Activated naive CD8-positive, alpha-beta T cell treated with anti-CD3 and anti-CD28 coated beads, Interleukin-2, amount 10 ng/mL, durations not matched to agents 7 days and 5 days (primary cell): ENCODE measurements at places on chromosomes 5 and 9. TPM values are rescaled to one million over a fixed set of nuclear protein-coding genes. Genes with fewer than 3 reads are reported as not detected.

The GNE gene
- 16.3 TPM for total RNA-seq

GRCh38 chr5:72328172-72328571 is 8.0 kb downstream of the PTCD2 start:
- no peaks in the 10 kb centered on the region for H3K27me3 ChIP-seq
- peaks cover 34% of the 10 kb centered on the region for H3K36me3 ChIP-seq
- peaks cover 4% of the 10 kb centered on the region for H3K4me1 ChIP-seq
- no peak for DNase-seq
- H3K27ac ChIP-seq = no peak overlapping the region

GRCh38 chr5:157266286-157267007 is 524 bp downstream of the CYFIP2 start:
- H3K27me3 ChIP-seq = no peaks in the 10 kb centered on the region
- H3K4me1 ChIP-seq = peaks cover 67% of the 10 kb centered on the region
- peak overlapping the region; percentile 84 for H3K27ac ChIP-seq
- H3K4me3 ChIP-seq = peak overlapping the region; percentile 93
- H3K36me3 ChIP-seq = peaks cover 35% of the 10 kb centered on the region
- DNase-seq = no peak

The FSTL4 gene
- total RNA-seq = 0.83 TPM

GRCh38 chr5:82901281-82901888 is 175.8 kb downstream of the TMEM167A start:
- no peak overlapping the region for H3K4me3 ChIP-seq
- H3K36me3 ChIP-seq = peaks cover 2% of the 10 kb centered on the region
- H3K27ac ChIP-seq = no peak overlapping the region
- no peak for DNase-seq
- no peaks in the 10 kb centered on the region for H3K4me1 ChIP-seq

The IFNB1 gene
- 0.61 TPM for total RNA-seq

The OTP gene
- not detected for total RNA-seq

GRCh38 chr9:136769710-136770191 is 5.4 kb upstream of the LCN15 start:
- DNase-seq = peak; percentile 68
- H3K27ac ChIP-seq = no peak overlapping the region
- peaks cover 15% of the 10 kb centered on the region for H3K27me3 ChIP-seq
- peaks cover 14% of the 10 kb centered on the region for H3K4me1 ChIP-seq
- peaks cover 2% of the 10 kb centered on the region for H3K36me3 ChIP-seq

GRCh38 chr5:157476702-157477408 is 16.8 kb downstream of the NIPAL4 start:
- H3K36me3 ChIP-seq = peaks cover 21% of the 10 kb centered on the region
- no peak for DNase-seq
- H3K27ac ChIP-seq = no peak overlapping the region
- H3K4me3 ChIP-seq = no peak overlapping the region
- H3K27me3 ChIP-seq = no peaks in the 10 kb centered on the region
- H3K4me1 ChIP-seq = peaks cover 29% of the 10 kb centered on the region

GRCh38 chr5:142314109-142314508 is 10.7 kb downstream of the SPRY4 start:
- peaks cover 19% of the 10 kb centered on the region for H3K4me1 ChIP-seq
- peaks cover 2% of the 10 kb centered on the region for H3K36me3 ChIP-seq
- no peak for DNase-seq
- no peak overlapping the region for H3K4me3 ChIP-seq

The PRDM9 gene
- total RNA-seq = not detected

The TAS2R1 gene
- not detected for total RNA-seq

- H3K27me3 ChIP-seq = no peaks in the 10 kb centered on the region
- H3K4me3 ChIP-seq = no peak overlapping the region
- peaks cover 2% of the 10 kb centered on the region for H3K4me1 ChIP-seq
- no peak for DNase-seq
These were observed 28.2 kb downstream of the DCAF12 start for GRCh38 chr9:34098307-34098706.

GRCh38 chr5:122263352-122264030 is 48.5 kb upstream of the SNCAIP start:
- no peak overlapping the region for H3K4me3 ChIP-seq
- H3K27ac ChIP-seq = no peak overlapping the region
- no peak for DNase-seq
- no peaks in the 10 kb centered on the region for H3K36me3 ChIP-seq
- no peaks in the 10 kb centered on the region for H3K4me1 ChIP-seq
- peaks cover 2% of the 10 kb centered on the region for H3K27me3 ChIP-seq

The NR4A3 gene
- total RNA-seq = 1.2 TPM

- H3K4me3 ChIP-seq = no peak overlapping the region
- no peaks in the 10 kb centered on the region for H3K36me3 ChIP-seq
- no peak overlapping the region for H3K27ac ChIP-seq
- DNase-seq = no peak
- no peaks in the 10 kb centered on the region for H3K4me1 ChIP-seq
These were observed 65.1 kb upstream of the ZNF366 start for GRCh38 chr5:72572236-72572765.

The ACSL6 gene
- total RNA-seq = 31.5 TPM

DNA sequence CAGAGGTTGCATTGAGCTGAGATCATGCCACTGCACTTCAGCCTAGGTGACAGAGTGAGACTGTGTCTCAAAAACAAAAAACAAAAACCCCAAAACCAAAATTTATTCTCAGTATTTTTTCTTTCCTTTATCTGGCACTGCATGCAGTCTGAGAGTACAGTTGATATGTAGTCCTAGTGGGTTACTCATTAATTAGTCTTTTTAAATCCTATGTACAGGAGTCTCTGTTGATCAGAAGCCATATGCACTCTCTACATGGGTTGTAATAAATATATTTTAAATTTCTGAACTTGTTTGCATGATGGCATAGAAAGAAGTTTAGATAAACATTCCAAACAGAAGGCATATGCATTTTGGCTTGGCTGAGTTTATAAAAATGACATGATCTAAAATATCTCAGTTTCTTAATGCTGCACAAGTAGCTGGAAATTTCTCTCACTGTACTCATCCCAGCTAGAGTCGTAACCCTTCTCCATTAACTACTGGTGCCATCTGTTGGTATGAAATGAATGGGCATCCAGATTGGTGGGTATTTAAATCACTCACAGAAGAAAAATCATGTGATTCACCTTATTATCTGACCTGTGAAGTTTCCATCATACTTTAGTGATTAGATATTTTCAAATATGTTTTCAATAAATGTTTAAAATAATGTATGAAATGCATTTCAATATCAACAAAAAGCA is 284.8 kb downstream of the CTNND2 start:
- no peak overlapping the region for H3K4me3 ChIP-seq
- no peak overlapping the region for H3K27ac ChIP-seq
- no peaks in the 10 kb centered on the region for H3K27me3 ChIP-seq
- no peaks in the 10 kb centered on the region for H3K4me1 ChIP-seq
- H3K36me3 ChIP-seq = no peaks in the 10 kb centered on the region

The CDKN2B gene
- 2.1 TPM for total RNA-seq

GRCh38 chr5:142547445-142548380 is 138.2 kb downstream of the FGF1 start:
- peaks cover 41% of the 10 kb centered on the region for H3K27me3 ChIP-seq
- no peak overlapping the region for H3K4me3 ChIP-seq
- H3K27ac ChIP-seq = no peak overlapping the region
- no peaks in the 10 kb centered on the region for H3K36me3 ChIP-seq

DNA sequence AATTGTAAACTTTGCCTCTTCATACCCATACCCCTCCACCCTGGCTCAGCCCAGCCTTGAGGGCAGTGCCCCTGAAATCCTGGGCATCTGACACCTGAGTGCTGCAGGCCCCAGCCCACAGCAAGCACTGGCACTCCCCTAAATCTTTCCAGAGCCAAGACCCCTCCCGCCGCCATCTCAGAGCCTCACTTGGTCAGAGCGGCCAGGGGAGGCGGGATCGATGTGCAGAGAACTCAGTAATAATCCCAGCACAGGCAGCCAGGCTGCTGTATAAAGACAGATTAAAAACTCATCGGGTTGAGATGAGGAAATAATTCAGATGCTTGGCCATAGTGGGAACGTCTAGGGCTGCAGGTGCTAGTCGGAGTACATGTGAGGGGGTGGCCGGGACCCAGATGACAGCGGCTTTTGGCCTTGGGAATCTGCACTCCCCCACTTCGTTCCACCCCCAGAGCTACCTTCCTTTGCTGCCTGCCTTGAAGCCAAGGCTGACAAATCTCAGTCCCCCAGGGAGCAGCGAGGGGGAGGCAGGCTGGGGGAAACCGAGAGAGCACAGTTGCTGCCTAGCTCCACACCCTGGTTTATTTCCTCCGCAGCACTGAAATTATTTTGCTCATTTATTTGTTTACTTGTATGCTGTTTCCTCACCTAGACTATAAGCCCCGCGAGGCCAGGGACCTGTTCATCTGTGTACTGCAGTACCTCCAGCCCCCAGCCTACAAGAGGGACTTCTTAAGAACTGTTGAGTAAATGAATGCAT is 19.5 kb upstream of the ARAP3 start:
- H3K36me3 ChIP-seq = no peaks in the 10 kb centered on the region
- DNase-seq = no peak
- peaks cover 12% of the 10 kb centered on the region for H3K4me1 ChIP-seq
- no peak overlapping the region for H3K27ac ChIP-seq
- peaks cover 44% of the 10 kb centered on the region for H3K27me3 ChIP-seq
- H3K4me3 ChIP-seq = peak overlapping the region; percentile 81

The G3BP1 gene
- total RNA-seq = 164 TPM

The CAMK4 gene
- 132 TPM for total RNA-seq

- H3K27me3 ChIP-seq = no peaks in the 10 kb centered on the region
- no peak overlapping the region for H3K27ac ChIP-seq
- H3K4me3 ChIP-seq = no peak overlapping the region
- no peaks in the 10 kb centered on the region for H3K4me1 ChIP-seq
- H3K36me3 ChIP-seq = no peaks in the 10 kb centered on the region
These were observed 161.2 kb upstream of the SPRY4 start for GRCh38 chr5:142486020-142486419.

The MEF2C gene
- total RNA-seq = 0.60 TPM

GRCh38 chr9:110447476-110447875 is 109.8 kb upstream of the TXNDC8 start:
- no peak overlapping the region for H3K4me3 ChIP-seq
- no peaks in the 10 kb centered on the region for H3K4me1 ChIP-seq
- H3K27ac ChIP-seq = no peak overlapping the region
- DNase-seq = no peak
